ENCODE measurements at places on chromosomes 1 and 21.

- H3K4me3 ChIP-seq: peak overlapping the region; percentile 73
- H3K36me3 ChIP-seq: peaks cover 12% of the 10 kb centered on the region
- H3K27me3 ChIP-seq: no peaks in the 10 kb centered on the region
These were observed 1.4 kb downstream of the EIF4G3 start for GRCh38 chr1:21175324-21175669.

- no peaks in the 10 kb centered on the region for H3K4me1 ChIP-seq
- H3K4me3 ChIP-seq: no peak overlapping the region
- no peaks in the 10 kb centered on the region for H3K27me3 ChIP-seq
- H3K27ac ChIP-seq: no peak overlapping the region
- no peak for DNase-seq
- H3K36me3 ChIP-seq: peaks cover 23% of the 10 kb centered on the region
These were observed 69.5 kb downstream of the TRIM11 start for GRCh38 chr1:228337031-228337564.

- peaks cover 42% of the 10 kb centered on the region for H3K36me3 ChIP-seq
- no peak overlapping the region for H3K4me3 ChIP-seq
- no peak for DNase-seq
- H3K27ac ChIP-seq: no peak overlapping the region
- H3K4me1 ChIP-seq: no peaks in the 10 kb centered on the region
- H3K27me3 ChIP-seq: no peaks in the 10 kb centered on the region
These were observed 30.4 kb upstream of the DIP2A start for GRCh38 chr21:46428286-46428685.

DNA sequence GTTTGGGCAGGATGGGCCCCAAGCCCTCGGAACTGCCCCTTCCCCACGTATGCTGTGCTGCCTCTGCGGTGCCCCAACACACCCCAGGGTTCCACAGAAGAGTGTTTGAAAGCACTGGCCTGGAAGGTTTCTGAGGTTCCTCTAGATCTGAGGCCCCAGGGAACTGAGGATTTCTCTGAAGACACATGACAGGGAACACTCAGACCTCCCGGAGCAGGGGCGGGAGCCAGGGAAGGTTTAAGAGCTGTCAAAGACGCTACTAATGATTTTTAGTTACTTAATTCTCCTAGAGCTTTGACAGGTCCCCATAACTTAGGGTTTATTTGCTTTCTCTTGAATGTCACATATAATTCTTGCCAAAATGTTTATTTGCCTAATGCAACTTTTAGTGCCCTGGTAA is 212.3 kb upstream of the GRIK3 start:
- H3K27me3 ChIP-seq: no peaks in the 10 kb centered on the region
- DNase-seq: no peak
- H3K4me3 ChIP-seq: no peak overlapping the region
- H3K27ac ChIP-seq: no peak overlapping the region
- H3K36me3 ChIP-seq: no peaks in the 10 kb centered on the region

GRCh38 chr1:201288765-201289164 is 5.5 kb downstream of the PKP1 start:
- H3K27me3 ChIP-seq: no peaks in the 10 kb centered on the region
- DNase-seq: no peak
- no peak overlapping the region for H3K27ac ChIP-seq
- no peak overlapping the region for H3K4me3 ChIP-seq
- H3K36me3 ChIP-seq: no peaks in the 10 kb centered on the region

- DNase-seq: peak; percentile 56
- H3K4me3 ChIP-seq: peak overlapping the region; percentile 86
- no peak overlapping the region for H3K27ac ChIP-seq
These were observed 83.1 kb downstream of the HHIPL2 start for GRCh38 chr1:222464841-222465210.

Data from H9 (cell line).